Lung (tissue), 17 donors: ENCODE measurements at places on chromosomes 11 and 22. TPM values are rescaled to one million over a fixed set of nuclear protein-coding genes. Genes with fewer than 3 reads are reported as not detected.

P4HA3 gene
- 0.89 TPM for polyA plus RNA-seq

TSPAN32 gene
- 6.8 TPM for polyA plus RNA-seq

MFRP gene
- not detected for polyA plus RNA-seq

RELT gene
- 7.1 TPM for polyA plus RNA-seq

ANO9 gene
- polyA plus RNA-seq: 8.7 TPM

OR8G1 gene
- polyA plus RNA-seq: not detected

TRIM5 gene
- polyA plus RNA-seq: 15.3 TPM

SUN2 gene
- polyA plus RNA-seq: 58.6 TPM

CDC42BPG gene
- 7.1 TPM for polyA plus RNA-seq

ANO1 gene
- polyA plus RNA-seq: 1.2 TPM

APOL5 gene
- not detected for polyA plus RNA-seq

SLC22A8 gene
- not detected for polyA plus RNA-seq

ARHGAP8 gene
- 21.6 TPM for polyA plus RNA-seq

OR5B21 gene
- polyA plus RNA-seq: not detected

HBG1 gene
- polyA plus RNA-seq: 0.56 TPM

UCP3 gene
- polyA plus RNA-seq: 1.9 TPM

MS4A6A gene
- polyA plus RNA-seq: 36.2 TPM

PGR gene
- polyA plus RNA-seq: 0.16 TPM

SLC6A5 gene
- polyA plus RNA-seq: not detected

PKNOX2 gene
- 3.1 TPM for polyA plus RNA-seq

MS4A7 gene
- 46.5 TPM for polyA plus RNA-seq

OR51B5 gene
- polyA plus RNA-seq: 0.03 TPM

RPS25 gene
- 2,643 TPM for polyA plus RNA-seq

OR10A2 gene
- polyA plus RNA-seq: not detected

OR2D2 gene
- not detected for polyA plus RNA-seq

DBX1 gene
- not detected for polyA plus RNA-seq

DUSP8 gene
- polyA plus RNA-seq: 9.1 TPM

OR5J2 gene
- polyA plus RNA-seq: not detected

CDHR5 gene
- 0.10 TPM for polyA plus RNA-seq
